ENCODE measurements at places on chromosomes 4 and X.

- DNase-seq: no peak
Measured at GRCh38 chrX:73447311-73447794, 500 bp downstream of the CDX4 start.

DNA sequence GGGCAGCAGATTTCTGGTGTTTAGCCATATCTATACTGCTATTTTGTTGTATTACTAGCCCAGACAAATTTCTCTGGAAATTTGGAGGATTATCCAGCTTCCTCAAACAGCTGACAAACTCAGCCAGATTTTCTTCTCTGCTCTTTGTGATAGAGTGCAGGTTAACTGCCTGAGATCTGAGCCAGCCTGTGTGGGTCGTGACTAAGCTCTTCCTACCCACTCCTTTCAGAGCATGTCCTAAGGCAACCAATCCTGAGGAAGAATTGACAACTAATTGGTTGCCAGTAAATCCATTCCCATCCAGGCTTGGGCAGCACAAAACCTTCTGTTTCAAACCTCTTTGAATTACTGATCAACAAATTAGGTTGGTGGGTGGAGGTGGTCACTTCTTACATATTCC, 2.5 kb upstream of the GABRA2 start:
- no peak for DNase-seq

GRCh38 chr4:173794662-173795061, 264.6 kb upstream of the HAND2 start:
- no peak for DNase-seq

GRCh38 chrX:153934148-153934761, 582 bp downstream of the NAA10 start:
- DNase-seq: no peak

DNA sequence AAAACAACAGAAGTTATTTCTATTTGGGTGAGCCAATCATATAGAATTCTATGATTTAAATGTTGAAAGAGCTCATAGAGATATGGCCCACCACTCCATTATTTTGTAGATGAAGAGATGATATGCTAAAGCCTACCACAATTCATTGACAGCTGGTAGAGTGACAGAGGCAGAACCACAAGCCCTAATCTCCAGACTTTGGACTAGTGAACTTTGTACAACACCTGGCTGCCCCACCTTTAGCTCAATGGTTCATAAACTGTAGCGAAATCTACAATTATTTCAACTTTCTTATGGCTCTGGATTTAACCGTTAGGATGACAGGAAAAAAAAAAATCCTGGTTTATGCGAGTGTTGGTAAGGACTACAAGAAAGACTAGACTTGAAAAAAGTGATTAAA, 50.9 kb downstream of the PRKG2 start:
- DNase-seq: no peak

Measured in CD4-positive, alpha-beta T cell treated with Interleukin-1 beta for 1 hour (primary cell).